ENCODE measurements at places on chromosomes 7 and 10. TPM values are rescaled to one million over a fixed set of nuclear protein-coding genes. Genes with fewer than 3 reads are reported as not detected.

GRCh38 chr7:51019191-51019844 is 236.6 kb upstream of the GRB10 start:
- no peak for DNase-seq

DNA sequence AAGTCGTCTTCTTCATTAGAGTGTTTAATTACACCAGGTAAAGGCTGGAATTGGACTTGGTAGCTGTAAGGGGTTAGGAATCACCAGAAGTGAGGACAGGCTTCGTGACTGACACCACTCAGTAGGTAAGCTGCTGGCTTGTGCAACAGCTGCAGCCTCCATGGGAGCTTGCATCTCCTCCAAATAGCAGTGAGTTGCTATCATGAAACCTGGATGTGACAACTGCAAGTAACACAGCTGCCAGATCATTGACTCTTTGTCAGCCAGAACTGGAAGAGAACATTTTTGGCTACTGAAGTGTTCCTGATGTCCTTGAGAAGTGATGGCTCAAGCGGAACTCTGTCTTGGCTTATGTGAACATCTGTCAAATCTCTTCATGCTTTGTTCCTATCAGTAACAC is 64.1 kb upstream of the MSRB2 start:
- no peak for DNase-seq

DNA sequence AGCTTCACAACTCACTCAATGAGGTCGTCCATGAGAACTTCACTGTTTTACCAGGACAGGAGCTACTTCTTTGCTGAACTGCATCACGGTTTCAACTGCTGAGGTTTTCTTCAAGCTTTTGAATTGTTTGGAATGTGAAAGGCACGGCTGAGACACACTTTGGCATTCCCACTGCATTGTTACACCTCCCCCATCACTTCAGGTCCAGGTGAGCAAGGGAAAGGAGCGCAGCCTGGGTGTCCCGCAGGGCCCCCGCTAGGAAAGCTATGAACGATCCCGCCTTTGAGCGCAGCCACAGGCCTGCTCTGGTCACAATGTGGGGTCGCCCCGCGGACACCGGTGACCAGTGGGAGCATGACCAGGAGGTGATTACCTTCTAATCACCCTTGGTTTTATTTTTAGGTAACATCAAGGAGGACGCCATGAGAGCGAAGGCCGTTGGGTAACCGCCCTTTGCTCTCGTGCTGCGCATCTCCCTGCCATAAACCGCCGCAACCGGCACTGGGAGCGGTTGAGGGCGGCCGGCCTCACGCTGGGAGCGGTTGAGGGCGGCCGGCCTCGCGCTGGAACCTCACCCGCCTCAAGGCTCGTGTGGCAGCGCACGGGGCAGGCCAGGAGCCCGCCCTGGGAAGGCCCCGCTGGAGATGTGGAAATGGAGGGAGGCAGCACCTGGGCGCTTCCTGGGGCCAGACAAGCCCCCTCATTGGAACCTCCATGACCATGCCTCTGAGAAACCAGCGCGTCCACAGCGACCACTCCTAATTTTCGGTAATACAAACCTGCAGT is 50.9 kb upstream of the SGMS1 start:
- DNase-seq, result no peak

The SPAG6 gene
- polyA plus RNA-seq, result 1.5 TPM

The ACHE gene
- polyA plus RNA-seq, result 3.4 TPM

The OR2A42 gene
- polyA plus RNA-seq, result 2.7 TPM

- no peak for DNase-seq
Observed at GRCh38 chr10:86390337-86391120, 23.9 kb upstream of the GRID1 start.

DNA sequence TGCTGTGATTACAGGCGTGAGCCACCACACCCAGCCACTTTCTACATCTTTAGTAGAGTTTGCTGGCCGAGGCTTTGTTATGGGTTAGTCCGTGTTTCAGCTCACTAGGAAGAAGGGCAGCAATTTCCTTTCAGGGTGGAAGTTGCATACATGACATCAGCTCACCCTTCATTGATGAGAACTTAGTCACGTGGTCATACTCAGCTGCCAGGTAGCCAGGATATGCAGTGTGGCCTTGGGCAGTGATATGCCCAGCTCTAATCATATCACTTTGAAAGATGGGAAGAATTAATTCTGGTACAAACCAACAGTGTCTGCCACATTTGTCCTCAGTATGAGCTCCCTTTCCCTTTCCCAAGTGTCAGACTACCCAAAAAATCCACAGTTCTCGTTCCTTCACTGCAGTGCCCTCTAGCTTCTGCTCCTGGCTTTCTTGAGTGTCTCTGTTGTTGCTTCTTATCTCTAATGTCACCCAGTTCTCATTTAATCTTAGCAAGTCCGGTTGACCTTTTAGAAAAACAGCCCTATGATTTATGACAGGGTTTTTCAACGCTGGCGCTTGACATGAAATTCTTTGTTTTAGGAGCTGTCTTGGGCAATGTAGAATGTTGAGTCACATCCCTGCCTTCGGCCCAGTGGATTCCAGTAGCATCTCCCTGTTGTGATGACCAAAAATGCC is 108.7 kb upstream of the ITGB1 start:
- no peak for DNase-seq

DNA sequence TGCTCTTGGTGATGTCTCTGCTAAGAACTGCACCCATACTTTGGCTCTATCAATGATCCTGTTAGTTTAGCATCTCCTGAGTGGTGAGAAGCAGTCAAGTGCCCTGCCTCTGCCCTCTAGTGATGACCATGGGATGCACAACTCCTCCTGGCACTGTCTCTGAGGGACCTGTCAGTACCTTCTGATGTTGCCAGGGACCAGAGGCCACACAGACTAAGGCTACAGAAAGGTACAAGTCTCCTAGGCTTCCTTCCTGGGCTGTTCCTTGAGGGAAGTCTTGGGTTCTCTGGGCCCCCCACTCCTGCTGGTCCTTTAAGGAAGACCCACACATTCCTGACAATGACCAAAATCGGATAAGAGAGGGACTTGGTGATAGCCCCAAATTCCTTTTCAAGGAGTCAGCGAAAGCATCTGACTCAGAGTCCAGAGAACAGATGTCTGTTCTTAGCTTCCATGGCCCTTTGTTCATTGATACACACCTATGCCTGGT is 15.3 kb downstream of the NKX2-3 start:
- DNase-seq, result no peak

The PIP4K2A gene
- 22.6 TPM for polyA plus RNA-seq

The UNCX gene
- 14.9 TPM for polyA plus RNA-seq

- no peak for DNase-seq
Observed at GRCh38 chr7:27685209-27685608, 22.5 kb upstream of the HIBADH start.

DNA sequence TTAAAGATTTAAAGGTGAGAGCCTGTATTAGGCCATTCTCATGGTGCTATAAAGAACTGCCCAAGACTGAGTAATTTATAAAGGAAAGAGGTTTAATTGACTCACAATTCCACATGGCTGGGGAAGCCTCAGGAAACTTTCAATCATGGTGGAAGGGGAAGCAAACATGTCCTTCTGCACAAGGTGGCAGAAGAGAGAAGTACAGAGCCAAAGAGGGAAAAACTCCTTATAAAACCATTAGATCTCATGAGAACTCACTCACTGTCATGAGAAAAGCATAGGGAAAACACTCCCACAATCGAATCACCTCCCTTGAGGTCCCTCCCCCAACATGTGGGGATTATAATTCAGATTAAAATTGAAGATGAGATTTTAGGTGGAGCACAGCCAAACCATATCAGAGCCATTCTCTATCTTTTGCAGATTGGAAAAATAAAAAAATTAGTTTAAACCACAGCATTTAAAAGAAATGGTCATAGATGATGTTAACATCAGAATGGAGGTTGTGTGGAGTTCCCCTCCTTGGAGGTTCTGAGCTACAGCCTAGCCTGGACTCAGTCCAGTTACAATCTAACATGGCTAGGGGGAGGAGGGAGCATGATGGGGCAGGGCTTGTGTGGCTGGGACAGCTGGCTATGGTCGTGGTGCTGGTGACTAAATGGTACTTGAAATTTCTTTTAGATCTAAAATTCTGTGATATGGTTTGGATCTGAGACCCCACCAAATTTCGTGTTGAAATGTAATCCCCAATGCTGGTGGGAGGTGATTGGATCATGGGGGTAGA is 33.1 kb downstream of the GSTO2 start:
- no peak for DNase-seq

DNA sequence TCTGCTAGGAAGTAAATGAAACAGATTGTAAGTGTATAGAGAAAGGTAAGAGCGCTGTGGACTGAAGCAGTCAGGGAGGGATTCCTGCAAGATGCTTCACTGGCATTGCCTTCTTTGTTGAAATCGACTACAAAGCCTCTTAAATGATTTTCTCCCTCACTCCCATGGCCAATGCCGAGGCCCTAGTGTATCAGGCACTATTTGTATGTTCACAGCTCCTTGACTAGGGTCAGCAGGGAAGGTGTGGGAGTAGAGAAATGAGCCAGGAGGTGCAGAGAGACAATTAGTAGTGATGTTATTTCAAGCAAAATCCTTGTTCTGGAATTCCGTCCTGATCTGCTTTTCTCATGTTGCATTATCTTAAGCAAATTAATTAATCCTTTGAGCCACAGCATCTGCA is 22.9 kb upstream of the DUSP5 start:
- no peak for DNase-seq

The WDR86 gene
- 24.3 TPM for polyA plus RNA-seq

DNA sequence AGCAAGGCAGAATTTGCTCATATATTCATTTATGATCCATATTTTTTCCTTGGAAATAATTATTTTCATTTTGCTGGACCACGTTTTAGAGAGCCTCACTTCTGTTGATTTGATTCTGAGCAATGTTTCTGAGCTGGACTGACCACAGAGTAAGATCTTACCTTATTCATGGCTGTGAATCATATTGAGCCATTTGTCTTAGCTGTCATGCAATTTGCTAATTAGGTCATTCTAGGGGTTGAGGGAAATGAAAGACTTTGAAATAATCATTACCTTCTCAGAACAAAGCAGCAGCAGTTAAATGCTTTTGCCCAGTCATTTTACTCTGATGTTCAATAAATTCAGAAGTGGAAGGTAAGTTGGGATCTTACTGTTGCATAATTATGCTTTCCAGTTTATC is 251.4 kb downstream of the SDK1 start:
- DNase-seq, result no peak

Data from renal cortex interstitium (tissue), 15 donors.